Umbilical cord (tissue), 2 donors: ENCODE measurements at places on chromosomes 2 and 18. TPM values are rescaled to one million over a fixed set of nuclear protein-coding genes. Genes with fewer than 3 reads are reported as not detected.

The ACADL gene
- 6.0 TPM for total RNA-seq

The SPTBN1 gene
- total RNA-seq = 320 TPM

The TMEFF2 gene
- 10.4 TPM for total RNA-seq

- no peak for DNase-seq
These were observed 291.4 kb upstream of the NRP2 start for GRCh38 chr2:205390866-205391265.

The CHRNG gene
- total RNA-seq = not detected
